Stimulated activated CD4-positive, alpha-beta T cell treated with anti-CD3 and anti-CD28 coated beads, TNF-alpha, amount 100 ng/mL, for 24 hours (primary cell): ENCODE measurements at places on chromosomes 2 and 18.

DNA sequence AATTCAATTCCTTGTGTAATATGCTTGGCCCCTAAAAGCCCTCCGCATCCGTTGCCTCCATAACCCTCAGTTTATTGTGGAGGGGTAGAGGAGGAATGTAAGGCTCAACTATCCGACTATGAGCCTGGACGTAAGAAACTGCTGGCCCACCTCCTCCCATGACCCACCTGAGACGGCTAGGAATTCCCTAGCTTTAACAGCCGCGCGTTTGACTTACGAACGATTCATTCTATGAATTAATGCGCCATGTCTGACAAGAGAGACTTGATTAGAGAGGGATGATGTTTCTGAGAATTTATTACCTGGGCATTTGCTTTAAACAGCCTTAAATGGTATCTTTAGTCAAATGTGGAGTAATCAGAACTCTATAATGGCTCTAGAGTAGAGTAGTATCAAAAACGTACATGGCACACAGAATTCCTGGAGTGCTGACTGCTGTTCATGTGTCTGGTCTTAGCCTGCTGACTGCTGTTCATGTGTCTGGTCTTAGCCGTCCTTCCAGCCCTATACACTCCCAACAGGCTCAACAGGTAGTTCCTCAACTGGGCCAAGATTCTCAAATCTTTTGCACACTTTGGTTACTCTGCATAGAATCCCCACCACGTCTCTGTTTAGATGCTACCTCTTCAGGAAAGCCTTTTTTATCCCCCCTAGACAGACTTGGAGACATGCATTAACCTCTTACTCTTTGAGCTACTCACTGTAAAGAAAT, 899 bp upstream of the GFPT1 start:
- DNase-seq = no peak

GRCh38 chr18:501406-501714, 859 bp upstream of the COLEC12 start:
- DNase-seq = no peak

GRCh38 chr2:40027968-40028367, 248.9 kb upstream of the THUMPD2 start:
- DNase-seq = no peak

DNA sequence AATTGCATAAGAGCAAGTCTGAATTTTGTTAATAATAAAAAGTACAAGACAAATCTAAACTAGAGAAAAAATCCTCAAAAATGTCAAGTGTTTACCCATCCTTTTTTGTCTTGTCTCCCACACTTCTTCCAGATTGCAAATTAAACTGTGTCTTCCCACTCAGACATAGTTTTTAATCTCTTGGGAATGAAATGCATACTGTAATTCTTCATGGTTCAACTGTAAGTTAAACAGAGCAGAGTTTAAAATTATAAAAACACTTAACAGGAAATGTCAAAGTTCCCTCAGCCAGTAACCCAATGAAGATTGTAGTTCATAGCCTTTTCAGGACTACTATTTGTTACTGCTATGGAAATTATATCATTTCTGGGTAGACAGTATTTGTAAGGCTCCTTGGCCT, 171.8 kb downstream of the UBE2E3 start:
- DNase-seq = no peak

DNA sequence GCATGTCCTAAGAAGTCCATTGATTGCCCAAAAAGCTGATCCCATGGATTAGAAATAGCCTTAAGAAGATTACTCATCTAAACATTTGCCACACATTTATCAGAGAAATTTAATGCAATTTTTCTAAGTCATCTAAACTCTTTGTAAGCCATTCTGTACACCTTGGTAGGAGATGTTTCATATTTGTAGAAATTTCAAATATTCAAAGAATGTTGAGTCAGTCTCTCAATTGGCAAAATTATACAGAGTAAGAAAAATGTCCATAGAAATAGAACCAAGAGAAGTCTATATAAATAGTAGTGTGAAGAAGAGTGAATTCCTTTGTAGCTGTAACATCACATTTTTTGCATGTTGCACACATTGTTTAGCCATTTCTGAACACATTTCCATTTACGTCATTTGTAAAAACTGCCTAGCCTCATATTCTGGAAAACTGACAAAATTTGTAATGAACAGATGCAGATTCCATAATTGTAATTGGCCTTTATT, 128.6 kb downstream of the MSTN start:
- DNase-seq = no peak

DNA sequence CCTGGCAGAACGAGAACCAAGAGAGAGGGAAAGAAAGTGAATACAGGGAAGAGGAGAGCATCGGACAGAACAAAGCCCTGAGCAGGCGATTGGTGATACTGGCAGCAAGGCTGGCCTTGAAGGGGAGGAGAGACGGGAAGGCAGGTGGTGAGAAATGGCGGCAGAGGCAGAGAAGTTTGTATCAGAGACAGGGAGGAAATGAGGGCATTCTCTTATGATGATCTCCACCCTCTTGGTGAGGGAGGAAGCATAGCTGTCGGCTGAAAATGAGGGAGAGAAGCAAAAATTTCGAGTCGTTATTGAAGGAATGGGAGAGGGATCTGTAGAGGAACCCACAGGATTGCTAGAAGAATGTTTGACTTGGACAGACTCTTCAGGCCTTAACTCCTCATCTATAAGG, 80.6 kb downstream of the CLIP4 start:
- DNase-seq = no peak

- DNase-seq = no peak
Observed at GRCh38 chr2:143702931-143703330, 573.7 kb downstream of the ARHGAP15 start.

DNA sequence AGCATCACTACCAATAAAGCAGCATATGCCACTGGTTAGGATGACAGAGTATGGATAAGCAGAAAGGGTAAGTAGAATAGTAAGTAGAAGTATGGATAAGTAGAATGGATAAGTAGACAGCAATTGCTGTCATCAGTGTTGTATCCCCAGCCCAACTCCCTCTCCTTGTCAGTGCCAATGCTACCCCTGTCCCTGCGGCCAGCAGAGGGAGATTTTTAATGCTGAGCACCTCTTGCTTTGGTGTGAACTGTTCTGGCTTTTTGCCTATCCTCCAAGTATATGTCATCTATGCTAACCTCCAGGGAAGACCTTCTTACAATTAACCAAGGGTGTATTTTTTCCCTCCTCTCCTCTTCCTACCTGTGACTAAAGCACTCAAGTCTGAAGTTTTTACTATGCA, 136.7 kb upstream of the SPHKAP start:
- no peak for DNase-seq

DNA sequence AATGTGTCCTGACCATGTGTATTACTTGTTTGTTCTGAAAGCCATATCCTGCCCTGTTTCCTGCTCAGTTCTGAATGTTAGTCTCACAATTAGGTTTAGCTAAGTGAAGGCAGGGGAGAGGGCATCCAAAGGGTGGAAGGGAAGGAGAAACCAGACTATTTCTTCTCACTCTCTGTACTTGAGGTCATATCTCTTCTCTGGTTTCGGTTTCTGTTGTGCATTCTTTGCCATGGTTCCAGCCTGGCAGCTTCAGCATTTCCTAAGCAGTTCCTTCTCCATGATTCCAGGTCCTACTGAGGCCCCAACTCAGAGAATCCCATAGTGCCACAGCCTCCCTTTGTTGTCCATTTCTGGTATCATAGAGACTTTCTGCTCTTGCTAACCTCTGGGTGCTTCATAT, 40.3 kb upstream of the HNMT start:
- DNase-seq = no peak

DNA sequence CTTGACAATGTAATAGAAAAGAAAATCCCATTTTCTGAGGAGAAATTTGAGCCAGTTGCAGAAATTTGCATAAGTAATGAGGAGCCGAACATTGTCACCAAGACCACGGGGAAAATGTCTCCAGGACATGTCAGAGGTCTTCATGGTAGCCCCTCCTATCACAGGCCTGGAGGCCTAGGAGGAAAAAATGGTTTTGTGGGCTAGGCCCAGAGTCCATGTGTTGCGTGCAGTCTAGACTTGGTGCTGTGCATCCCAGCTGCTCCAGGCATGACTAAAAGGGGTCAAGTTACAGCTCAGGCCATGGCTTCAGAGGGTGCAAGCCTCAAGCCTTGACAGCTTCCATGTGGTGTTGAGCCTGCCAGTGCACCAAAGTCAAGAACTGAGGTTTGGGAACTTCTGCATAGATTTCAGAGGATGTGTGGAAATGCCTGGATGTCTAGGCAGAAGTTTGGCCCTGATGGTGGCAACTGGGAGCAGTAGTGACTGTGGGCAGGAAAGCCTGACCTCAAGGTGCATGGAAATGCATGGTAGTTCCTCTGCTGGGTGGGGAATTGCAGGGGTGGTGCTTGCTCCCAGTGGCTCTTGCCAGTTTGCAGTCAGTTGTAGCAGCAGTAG, 41.9 kb upstream of the CCDC195 start:
- DNase-seq = no peak

DNA sequence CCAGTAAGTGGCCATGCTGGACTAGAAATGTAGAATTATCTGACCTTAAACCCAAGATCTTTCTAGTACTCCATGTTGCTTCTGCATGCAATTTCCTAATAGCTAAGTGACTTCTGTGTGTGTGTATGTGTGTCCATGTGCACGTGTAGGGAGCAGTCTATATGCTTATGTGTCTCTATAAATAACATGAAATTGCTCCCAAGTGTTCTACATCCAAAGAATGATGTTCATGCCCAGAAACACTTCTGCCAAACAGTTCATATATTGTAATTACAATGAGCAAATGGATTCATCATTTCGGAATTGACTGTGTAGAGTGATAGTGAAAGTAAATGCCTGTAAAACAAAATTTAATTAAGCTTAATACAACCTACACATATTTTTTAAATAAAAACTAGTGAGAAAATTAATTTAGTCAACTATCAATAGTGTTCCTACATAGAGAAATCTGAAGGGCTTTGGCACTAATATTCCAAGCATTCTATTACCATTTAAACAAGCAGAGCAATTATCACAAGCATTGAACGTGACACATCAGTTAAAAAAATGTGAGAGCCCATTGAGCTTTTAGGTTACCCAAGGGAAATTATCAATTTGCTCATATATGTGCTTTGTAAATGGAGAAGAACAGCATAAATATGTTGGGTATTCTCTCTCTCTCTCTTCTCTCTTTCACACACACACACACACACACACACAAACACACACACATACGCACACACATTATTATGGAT, 1067.4 kb downstream of the CNTNAP5 start:
- no peak for DNase-seq
